NCI-H187 treated with DMSO at 0.1 percent for 48 hours (cell line): ENCODE measurements at places on chromosomes 7 and 10.
A peak's percentile ranks its signal among the peaks of the same experiment; 100 is the strongest.

DNA sequence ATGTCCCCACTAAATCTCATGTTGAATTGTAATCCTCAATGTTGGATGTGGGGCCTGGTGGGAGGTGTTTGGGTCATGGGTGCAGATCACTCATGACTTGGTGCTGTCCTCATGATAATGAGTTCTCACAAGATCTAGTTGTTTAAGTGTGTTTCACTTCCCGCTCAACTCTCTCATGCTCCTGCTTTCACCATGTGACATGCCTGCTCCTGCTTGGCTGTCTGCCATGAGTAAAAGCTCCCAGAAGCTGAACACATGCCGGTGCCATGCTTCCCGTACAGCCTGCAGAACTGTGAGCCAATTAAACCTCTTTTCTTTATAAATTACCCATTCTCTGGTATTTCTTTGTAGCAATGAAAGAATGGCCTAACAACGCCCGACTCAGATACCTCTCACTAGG lies 6.2 kb upstream of the PSTK start:
- DNase-seq: no peak

DNA sequence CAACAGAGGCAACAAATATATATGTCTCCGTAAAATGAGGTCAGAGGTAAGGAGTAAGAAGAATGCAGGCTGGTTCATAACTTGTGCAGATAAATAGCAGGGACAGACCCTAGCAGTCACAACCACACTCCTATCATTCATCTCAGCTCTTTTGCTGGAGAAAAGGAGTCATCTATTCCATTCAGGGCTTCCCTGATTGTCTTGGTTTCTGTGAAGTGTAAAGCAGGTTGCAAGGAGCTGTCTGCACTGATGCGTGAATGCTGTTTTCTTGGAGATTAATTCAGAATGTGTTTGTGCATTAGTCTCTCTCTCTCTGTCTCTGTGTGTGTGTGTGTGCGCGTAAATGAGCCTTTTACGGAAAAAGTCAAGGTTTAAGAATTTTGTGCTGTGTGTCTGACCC lies 643.3 kb upstream of the SORCS1 start:
- no peak for DNase-seq

DNA sequence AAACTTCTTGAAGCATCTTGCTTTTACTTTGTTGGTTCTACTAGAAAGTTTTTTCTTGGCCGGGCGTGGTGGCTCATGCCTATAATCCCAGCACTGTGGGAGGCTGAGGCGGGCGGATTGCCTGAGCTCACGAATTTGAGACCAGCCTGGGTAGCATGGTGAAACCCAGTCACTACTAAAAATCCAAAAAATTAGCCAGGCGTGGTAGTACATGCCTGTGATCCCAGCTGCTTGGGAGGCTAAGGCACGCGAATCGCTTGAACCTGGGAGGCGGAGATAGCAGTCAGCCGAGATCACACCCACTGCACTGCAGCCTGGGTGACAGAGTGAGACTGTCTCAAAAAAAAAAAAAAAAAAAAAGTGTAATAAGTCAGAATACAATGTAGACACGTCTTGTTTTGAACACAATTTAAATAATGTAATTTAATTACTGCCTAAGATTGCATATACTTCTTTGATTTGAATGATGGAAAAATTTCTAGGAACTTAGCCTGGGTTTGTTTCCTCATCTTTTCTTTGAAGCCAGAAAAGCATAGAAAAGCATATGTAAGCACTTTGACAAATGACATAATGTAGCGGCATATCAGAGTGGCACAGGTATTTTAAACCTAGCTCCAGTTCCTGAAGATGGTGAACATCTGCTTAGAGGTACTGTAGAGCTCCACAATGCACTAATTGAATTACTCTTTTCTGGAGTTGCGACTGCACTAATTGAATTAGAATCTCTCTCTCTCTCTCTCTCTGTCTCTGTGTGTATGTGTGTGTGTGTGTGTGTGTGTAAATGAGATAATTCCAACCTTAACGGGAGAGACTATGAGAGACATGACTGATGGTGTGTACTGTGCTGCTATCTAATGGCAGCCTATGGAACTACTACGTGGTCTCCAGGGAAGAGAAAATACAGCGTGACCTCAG lies 87.8 kb downstream of the BTRC start:
- DNase-seq: peak; percentile 45

GRCh38 chr10:71073451-71074175 lies 138.8 kb upstream of the UNC5B start:
- DNase-seq: no peak

GRCh38 chr10:5666008-5666840 lies at the start of gene ASB13:
ASB13 (minus strand) TSS chr10:5666595; CDS start chr10:5666551, 44 bp downstream.
- DNase-seq: no peak

DNA sequence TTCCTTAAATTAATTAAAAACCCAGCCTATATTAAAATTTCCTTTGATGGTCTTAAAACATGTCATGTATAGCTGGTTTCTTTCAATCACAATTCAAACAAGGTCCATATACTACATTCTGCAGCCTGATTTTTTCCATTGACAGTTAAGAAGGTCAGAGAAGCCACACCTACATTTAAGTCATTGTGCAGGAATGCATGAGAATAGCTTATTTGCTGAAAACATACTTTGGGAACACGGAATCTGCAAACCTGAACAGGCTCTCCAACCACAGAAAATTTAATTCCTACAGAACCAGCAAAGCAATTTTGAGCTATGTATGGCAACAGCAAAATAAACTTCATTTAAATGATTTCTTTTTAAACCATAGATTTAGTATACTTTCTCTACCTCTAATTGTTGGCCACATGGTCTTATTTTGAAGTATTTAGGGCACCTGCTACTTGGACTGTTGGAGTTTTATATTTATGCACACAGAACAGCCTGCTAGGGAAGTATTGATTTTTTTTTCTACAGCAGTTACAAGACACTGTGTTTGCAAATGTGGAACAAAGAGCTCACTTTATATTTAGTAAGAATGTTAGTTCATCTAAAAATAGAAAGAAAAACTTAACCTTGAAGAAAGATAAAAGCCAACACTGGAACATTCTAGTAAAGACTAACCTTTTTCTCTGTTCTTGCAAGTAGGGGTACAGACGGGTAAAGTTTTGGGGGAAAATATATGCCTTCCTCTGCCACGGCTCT lies 240.9 kb upstream of the IMMP2L start:
- no peak for DNase-seq

DNA sequence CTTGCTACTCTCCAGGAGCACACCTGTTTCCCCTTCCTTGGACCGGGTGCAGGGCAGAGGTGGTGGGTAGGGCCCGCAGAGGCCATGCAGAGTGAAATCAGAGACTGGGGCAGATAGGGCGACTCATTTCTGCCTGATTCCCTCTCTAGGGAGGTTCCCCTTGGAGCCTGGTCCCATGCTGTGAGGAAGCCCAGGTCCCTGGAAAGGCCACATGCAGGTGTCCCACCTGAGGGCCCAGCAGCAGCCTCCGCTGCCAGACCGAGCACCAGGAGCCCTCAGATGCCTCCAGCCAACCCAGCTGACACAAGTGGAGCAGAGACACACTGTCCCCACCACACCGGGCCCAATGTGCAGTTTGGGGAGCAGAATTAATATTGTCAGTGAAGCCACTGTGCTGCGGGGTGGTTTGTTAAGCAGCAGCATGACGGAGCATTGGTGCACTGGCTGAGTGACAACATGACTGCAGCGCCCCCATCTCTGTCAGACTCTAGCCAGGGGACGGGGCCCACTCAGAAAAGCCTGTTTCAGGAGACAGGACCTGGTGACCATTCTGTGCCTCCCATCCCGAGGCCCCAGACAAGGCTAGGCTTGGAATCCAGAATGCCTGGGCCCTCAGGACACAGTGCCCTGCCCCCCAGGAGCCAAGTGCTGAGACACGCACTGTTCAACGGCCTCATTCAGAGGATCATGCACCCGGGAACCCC lies 30.4 kb upstream of the RET start:
- DNase-seq: no peak

- DNase-seq: no peak
Measured at GRCh38 chr10:68406111-68406814, 814 bp downstream of the RUFY2 start.

DNA sequence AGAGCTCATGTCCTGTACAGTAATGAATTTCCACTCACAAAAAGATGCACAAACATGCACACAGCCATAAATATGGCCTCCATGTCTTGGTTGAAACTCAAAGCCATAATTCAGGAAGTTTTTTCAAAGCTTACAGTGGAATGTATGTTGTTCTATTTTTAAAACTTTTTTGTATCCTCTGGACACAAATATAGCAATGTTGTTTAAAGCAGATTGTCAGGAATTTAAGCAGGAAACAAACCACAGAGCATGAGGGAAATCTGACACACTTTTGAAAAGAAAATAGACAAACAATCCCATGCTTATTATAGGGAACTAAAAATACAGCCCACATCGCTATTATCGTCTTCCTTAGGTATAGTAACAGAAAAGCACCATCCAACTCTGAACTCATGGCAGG lies 21.5 kb downstream of the LRRN3 start:
- no peak for DNase-seq

- DNase-seq: no peak
Measured at GRCh38 chr10:106815427-106816043, 349.0 kb downstream of the SORCS1 start.

GRCh38 chr10:92574548-92575261 lies 812 bp upstream of the IDE start:
- DNase-seq: no peak

- no peak for DNase-seq
Measured at GRCh38 chr7:834277-834676, 2.0 kb downstream of the SUN1 start.

- no peak for DNase-seq
Measured at GRCh38 chr7:84923348-84923747, 263.5 kb downstream of the SEMA3D start.

- DNase-seq: no peak
Measured at GRCh38 chr10:118781541-118781940, 26.8 kb upstream of the CACUL1 start.

DNA sequence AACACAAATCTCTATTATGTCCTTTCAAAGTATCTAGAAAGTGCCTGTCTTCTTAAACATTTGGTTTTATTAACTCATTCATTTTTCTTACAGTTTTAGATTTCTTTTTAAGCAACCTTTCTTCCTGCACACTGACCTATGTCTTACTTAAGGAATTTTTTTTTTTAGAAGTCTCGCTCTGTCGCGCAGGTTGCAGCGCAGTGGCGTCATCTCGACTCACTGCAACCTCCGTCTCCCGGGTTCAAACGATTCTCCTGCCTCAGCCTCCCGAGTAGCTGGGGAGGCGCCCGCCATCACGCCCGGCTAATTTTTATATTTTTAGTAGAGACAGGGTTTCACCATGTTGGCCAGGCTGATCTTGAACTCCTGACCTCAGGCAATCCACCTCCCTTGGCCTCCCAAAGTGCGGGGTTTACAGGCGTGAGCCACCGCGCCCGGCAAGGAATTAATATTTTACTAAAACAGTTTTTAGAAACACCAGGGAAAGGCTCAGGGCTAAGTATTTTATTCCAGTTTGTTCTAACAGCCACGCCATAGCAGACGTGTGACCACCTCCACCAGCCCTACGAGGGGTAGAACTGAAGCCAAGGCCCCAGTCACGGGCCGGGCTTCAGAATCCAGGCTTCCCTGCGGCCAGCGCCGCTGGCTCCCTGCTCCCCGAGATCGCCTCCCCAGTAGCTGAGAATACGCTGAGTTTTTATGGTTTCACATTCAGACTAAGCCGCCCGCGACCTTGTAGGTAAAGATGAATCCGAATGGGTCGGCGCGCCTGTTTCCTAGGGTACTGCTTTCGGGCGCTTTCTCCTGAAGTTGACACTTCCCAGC lies 941 bp upstream of the LUC7L2 start:
- DNase-seq: no peak

GRCh38 chr10:69213591-69214311 lies 6.4 kb upstream of the HKDC1 start:
- no peak for DNase-seq

DNA sequence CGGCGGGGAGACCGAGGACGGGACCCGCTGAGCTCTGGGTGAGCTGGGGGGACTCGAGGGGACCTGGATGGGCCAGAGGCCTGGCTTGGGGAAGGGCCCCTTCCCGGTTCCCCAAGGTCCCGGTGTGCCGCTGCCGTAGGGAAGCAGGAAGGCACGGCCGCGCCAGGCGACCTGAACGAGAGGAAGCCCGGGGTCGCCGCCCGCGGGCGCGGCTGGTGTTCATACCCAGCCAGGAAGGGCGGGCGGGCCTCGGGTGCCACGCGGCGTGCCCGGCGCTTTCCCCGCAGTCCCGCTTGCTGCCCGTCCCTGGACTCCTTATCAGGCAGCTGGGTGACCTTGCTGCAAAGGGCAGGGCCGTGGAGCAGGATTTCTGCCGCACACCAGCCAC lies 38.0 kb downstream of the ZNF777 start:
- DNase-seq: no peak

DNA sequence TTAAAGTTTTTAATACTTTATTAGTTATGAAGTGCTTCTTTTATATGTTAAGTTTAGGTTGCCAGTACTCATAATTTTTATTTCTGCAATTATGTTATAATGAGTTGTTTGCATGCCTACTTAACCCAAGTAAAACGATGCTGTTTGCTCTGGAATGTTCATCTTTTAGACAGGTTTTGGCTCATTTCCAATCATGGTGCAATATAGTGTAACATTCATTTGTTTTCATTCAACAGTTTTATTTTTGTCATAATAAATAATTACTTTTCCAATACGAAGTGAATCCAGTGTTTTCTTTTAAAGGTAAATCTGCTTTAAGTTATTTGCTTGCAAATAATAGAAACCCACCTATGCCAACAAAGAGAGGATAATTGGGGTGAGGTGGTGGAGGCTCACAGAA lies 22.1 kb downstream of the ARL5B start:
- DNase-seq: no peak

DNA sequence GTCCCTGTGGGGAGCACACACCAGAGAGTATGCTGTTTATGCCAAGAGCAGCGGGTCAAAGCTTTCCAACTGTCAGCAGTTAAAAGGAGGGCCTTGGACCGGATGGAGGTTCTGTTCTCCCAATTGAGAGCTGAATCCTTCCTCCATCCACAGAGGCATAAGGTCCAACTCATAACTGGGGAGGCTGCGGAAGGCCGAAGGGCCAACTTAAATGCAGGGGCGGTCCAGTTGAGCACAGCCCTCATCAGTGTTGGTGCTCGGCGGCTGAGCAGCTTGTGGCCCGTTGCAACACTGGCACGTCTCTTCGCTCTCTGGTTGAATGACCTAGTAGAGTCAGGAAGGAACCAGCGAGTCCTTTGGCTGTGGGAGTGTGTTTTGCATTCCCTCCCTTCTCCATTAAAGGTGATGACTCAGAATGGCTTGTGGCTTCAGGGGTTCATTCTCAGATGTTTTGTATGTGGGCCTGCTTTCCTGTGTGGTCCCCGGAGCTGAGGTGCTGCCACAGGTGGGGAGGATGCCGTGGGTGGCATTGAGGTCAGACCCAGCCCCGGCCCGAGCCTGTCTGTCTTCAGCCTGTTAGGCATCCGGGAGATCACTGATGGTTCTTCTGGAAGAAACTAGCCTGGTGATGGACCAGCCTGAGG lies 44.8 kb upstream of the DMBT1 start:
- no peak for DNase-seq

- no peak for DNase-seq
Measured at GRCh38 chr10:62056219-62056618, 154.7 kb downstream of the ARID5B start.

DNA sequence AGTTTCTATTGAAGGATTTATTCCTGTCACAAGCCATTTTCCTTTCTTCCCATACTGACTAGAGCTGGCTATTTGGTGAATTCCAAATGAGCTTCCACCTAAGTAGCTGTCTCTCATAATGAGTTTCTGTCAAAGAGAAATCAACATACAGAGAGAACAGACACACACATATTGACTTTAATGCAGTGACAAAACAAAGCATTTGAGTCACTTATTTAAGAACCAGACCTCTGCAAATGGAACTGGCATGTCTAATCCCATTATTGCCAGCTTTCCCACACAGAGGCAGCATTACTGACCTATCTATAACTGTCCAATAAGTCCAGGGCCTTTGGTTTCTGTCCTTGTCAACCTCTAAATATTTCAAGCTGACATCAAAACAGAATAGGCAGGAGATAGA lies 179.3 kb upstream of the CSTF2T start:
- no peak for DNase-seq
